Hematopoietic multipotent progenitor cell treated with erythropoietin and hydrocortisone succinate and interleukin-3 and kit ligand, for 4 days (in vitro differentiated cells): ENCODE measurements at places on chromosomes 4 and X.

DNA sequence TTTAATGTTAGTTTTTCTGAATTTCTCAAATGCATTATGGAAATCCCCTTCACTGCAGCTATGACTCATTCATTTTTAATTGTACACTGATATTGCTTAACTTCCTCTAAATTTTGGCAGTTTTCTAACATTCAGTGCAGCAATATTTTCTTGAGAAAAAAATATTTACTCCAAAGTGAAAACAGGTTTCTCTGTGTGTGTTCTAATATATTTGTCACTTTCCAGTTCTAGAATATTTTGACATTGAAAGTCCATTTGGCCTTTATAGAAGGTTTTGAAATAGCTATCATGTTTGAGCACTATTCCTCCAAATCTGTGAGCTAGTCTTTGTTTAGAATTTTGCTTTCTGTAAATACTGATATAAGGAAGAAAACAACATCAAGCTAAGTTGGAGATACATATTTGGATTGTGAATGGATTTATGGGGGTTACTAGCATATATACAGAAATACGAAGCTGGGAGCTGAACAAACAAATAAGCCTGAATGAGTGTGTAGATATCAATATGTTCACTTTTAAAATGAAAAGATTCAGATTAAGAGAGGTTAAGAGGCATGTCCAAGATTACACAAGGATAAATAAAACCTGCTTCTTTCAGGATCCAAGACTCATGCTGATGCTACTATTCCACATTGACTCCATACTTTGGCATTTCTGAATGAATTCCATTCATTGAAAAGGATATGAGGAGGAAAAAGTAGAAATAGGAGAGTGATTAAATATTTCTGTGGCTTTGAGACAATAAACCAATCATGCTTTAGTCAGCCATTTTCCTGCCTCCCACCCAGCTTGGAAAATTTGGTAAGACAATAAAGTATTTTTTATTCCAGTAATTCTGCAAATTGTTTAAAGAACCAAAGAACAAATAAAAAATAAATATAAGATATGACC is 57.3 kb upstream of the SLIT2 start:
- peak; percentile 29 for DNase-seq

GRCh38 chr4:25209702-25210101 is 24.1 kb upstream of the PI4K2B start:
- no peak for DNase-seq

DNA sequence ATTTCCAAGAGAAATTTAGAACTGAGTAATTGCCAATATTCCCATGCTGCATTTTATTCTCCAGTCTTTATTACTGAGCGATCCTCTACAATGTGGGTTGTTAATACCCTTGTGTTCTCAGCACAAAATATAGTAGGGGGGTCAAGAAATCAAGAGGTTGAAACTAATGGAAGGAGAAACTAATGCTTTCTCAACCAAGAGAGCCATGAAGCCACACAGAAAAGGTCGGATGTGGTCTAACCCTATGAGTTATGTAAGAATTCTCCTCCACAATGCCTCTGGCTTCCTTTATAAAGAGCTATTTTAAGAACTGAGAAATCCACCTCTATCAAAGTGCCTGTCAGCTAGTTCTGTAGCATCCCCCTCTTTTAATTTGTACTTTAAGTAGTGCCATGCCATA is 268.5 kb downstream of the CHIC1 start:
- peak; percentile 24 for DNase-seq

GRCh38 chrX:119870626-119871131 is 854 bp downstream of the RNF113A start:
- peak; percentile 49 for DNase-seq

DNA sequence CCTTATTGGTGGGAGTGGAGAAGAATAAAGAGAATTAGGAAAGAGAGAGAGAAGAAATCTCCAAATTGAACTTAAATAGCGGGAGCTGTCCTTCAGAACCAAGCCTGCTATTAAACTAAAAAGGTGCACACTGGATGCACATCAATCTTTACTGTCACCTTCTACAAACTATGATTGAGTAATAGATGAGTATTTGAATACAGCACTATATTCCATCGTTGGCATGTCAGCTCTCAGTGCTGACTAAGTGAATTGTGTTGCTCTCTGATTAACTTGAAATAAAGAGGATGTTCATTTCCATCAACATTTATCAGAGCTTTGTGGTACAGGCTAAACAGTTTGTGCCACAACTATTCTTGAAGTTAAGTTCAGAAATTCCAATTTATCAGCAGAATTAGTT is 143.7 kb upstream of the PABPC4L start:
- no peak for DNase-seq

GRCh38 chr4:169271692-169272007 is 894 bp upstream of the SH3RF1 start:
- DNase-seq: no peak

GRCh38 chrX:124415115-124415800 is 68.9 kb downstream of the SH2D1A start:
- peak; percentile 14 for DNase-seq

- peak; percentile 62 for DNase-seq
Observed at GRCh38 chr4:74794382-74795010, at the start of gene BTC. Gene BTC, minus strand, starts transcription at chr4:74794523. Its CDS starts 198 bp downstream, at chr4:74794325.

DNA sequence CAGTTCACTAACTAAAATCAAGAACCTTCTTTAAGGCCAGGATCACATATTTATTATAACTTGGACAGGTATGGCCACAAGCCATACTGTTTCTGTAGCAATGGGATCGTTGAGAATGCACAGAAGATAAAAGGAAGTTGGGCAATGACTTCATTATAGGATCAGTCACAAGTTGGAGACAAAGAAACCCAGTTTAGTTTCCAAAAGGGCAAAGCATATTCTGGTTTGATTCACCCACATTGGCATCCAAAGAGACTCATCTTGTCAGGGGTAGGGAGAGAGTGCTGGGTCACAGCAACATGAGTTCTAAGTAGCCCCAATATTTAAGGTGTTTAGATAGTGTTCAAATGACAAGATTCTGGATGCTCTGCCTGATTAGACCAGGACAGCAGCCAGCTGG is 317.1 kb upstream of the GALNT7 start:
- DNase-seq: no peak

DNA sequence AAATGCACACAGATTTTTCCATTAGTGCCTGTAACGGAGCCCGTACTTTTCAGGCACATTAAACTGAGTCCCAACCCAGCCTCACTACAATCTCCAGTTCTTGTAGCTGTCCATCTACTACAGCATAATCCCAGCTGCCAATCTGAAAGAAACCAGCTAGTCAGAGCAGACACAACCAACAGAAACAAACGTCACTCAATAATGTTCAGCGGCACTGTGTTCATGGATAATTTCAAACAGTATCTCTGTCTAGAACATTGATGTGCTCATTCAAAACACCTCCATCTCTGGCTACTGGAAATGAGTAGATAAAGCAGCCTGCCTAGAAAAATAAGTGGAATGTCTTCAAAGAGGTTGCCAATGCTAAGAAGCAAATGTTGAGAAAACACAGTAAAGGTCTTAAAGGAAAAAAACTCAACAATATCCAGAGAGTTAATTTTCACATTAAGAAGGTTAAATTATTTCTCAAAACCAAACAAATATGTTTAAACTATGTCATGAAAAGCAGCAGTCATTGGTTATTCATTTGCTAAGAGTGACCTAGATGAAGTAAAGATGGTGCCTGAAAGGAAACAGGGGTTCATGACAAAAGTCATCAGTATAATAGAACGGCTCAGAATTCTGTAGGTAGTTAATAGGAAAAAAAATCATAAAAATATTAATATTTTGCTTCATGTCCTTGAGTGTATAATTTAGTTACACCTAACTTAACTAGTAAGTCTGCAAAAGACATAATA is 245.1 kb upstream of the MAB21L2 start:
- no peak for DNase-seq

GRCh38 chr4:1998296-1998695 is 10.5 kb downstream of the NELFA start:
- DNase-seq: no peak

- DNase-seq: peak; percentile 9
Observed at GRCh38 chr4:104352211-104352610, 142.5 kb downstream of the CXXC4 start.

GRCh38 chrX:142637206-142637605 is 388.5 kb upstream of the SPANXN4 start:
- no peak for DNase-seq

GRCh38 chrX:135384161-135384836 is 37.4 kb upstream of the SMIM10L2A start:
- DNase-seq: peak; percentile 41

DNA sequence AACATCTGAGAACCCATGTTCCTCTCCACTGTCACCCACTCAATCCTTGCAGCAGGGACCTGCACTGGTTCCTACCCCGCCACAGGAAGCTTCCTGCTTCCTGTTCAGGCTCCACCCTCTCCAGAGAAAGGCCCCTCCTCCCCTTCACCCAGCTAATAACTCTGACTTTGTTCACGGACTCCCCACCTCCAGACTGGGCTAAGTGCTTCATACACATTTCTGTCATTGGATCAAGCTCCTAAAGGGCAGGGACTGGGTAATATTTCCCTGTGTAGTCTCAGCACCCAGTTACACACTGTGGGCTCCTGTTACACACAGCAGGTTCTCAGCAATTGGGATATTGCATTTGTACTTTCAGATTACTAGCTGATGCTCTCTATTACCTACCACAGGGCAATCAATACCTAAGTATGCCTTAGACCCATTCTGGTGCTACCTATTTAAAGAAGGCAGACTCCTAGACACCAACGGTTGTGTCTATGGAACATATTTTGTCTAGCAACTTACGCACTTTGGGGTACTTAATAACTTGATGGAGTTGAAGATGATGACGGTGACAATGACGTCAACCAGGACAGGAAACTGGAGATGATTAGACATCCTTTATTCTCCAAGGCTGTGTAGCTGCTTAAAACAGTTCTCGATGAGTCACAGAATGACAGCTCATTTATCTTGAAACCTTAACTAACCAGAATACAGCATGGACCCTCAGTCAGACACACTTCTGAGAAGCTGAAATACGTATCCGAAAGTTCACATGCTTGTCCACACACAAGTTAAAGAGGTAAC is 58.1 kb downstream of the MAML3 start:
- peak; percentile 90 for DNase-seq

GRCh38 chr4:64940698-64941097 is 531.4 kb upstream of the TECRL start:
- no peak for DNase-seq

DNA sequence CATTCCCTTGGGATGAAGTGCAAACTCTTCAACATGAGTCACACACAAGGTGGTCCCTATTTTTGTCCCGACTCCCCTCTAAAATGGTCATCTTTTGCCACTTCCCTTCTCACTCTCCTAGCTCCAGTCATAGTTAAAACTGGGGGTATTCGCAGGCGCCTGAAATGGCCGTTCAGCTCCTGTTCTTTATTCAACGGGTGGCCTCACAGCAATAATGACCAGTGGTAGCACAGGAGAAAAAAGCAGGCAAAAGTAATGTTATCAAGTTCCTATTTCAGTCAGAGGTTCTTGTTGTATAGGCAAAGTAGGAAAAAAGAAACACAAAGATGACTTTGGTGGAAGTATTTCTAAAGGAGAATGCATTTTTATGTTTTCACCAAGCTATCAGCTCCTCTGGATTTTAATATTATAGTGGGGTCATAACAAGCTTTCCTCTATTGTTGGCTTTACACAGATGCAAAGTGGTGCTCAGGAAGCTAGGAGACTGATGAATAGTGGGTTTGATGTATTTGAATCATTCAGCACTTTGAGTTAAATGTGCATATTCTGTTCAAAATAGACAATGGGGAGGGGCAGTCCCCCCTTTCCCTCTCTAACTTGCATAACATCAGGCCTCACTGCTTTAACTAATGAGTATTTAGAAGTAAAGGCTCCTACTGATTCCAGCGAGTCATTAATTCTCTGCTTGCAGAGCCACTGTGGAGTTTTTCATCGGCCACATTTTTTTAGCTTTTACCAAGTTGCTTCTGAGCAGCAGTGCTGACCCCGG is 171.2 kb upstream of the NDP start:
- no peak for DNase-seq

DNA sequence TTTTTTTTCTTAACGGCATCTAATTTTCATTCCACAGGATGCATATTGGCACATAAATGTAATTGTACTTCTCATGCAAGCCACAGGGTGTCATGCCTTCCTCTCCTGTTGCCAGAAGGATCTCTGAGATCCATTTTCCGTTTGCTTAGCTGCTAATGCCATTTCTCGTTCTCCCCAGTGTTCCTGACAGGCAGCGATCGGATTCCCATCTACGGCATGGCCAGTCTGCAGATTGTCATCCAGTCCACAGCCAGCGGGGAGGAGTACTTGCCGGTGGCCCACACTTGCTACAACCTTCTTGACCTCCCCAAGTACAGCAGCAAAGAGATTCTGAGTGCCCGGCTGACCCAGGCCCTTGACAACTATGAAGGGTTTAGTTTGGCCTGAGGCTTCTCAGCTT is 8.9 kb upstream of the NAP1L5 start:
- peak; percentile 39 for DNase-seq

GRCh38 chr4:8580321-8581093 is at the start of gene GPR78:
Gene GPR78, plus strand, starts transcription at chr4:8580392. Its CDS starts 591 bp downstream, at chr4:8580983.
- peak; percentile 81 for DNase-seq
